ENCODE measurements at places on chromosomes 7 and 10.
A peak's percentile ranks its signal among the peaks of the same experiment; 100 is the strongest.

DNA sequence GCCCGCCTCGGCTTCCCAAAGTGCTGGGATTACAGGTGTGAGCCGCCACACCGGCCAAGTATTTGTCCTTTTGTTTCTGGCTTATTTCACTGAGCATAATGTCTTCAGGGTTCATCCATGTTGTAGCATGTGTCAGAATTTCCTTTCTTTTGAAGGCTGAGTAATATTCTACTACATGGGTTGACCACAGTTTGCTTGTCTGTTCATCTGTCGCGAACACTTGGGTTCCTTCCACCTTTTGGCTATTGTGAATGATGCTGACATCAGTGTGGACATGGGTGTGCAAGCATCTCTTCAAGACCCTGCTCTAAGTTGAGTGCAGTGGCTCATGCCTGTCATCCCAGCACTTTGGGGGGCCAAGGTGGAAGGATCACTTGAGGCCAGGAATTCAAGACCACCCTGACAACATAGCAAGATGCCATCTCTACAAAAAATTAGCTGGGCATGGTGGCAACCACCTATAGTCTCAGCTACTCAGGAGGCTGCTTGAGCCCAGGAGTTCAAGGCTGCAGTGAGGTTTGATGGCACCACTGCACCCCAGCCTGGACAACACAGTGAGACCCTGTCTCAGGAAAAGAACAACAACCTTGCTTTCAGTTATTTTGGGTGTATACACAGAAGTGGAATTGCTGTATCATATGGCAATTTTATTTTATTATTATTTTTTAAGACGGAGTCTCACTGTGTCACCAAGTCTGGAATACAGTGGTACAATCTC, 17.0 kb downstream of the CHST12 start:
- DNase-seq = peak; percentile 31

GRCh38 chr7:117332031-117332430, 9.2 kb upstream of the WNT2 start:
- DNase-seq = no peak

GRCh38 chr10:100934084-100934659, 21.4 kb downstream of the SLF2 start:
- peak; percentile 9 for DNase-seq

- DNase-seq = no peak
Measured at GRCh38 chr10:133306097-133306476, 2.6 kb downstream of the TUBGCP2 start.

DNA sequence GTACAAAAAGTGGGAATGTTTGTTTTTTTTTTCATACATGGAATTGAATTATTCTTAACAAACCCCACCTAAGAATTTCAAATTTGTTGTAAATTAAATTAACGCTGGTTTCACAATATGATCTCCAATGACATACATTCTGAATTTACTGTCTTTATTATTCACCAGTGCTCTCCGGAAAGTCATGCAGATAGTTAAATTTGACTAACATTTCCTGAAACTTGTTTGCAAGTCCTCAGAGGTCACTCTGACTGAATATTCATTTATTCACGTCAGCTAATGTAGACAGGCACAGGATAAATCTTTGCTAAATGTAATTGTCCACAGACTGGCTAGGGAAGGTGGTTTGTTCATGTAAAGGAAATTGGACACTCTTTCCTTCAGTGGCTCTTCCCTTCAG, 730.4 kb downstream of the PHTF2 start:
- DNase-seq = no peak

DNA sequence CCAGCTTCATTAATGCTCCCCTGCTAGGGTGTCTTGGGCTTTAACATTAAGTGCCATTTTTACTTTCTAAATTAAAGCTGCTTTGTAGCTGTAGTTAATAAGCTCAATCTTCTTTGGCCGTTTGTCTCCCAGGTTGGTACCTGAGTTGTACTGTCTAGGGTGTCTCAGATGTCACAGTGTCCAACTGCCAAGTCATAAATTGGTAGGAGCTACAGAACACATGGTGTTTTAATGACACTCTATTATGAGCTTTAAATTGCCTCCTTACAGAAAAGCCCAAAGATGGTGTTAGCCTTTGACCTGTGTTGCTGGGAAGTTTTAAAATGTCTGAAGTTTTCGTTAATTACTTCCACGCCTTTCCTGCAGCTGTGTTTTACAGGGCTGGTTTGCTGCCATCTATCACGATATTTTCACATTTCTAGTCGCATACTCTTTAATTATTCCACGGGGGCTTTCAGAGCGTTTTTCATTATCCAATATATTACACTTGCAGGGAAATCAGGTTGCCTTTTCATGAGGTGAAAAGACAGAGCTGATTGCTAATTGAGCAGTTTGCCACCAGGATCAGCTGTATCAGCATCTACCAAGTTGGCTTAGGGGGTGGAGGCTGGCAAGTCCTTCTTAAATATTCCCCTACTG, 247.8 kb upstream of the PLPP4 start:
- no peak for DNase-seq

GRCh38 chr10:60050366-60050765, 144.0 kb upstream of the CCDC6 start:
- DNase-seq = no peak

- no peak for DNase-seq
Measured at GRCh38 chr10:51524041-51524440, 175.4 kb downstream of the CSTF2T start.

GRCh38 chr7:124246262-124246863, 213.5 kb upstream of the TMEM229A start:
- no peak for DNase-seq

DNA sequence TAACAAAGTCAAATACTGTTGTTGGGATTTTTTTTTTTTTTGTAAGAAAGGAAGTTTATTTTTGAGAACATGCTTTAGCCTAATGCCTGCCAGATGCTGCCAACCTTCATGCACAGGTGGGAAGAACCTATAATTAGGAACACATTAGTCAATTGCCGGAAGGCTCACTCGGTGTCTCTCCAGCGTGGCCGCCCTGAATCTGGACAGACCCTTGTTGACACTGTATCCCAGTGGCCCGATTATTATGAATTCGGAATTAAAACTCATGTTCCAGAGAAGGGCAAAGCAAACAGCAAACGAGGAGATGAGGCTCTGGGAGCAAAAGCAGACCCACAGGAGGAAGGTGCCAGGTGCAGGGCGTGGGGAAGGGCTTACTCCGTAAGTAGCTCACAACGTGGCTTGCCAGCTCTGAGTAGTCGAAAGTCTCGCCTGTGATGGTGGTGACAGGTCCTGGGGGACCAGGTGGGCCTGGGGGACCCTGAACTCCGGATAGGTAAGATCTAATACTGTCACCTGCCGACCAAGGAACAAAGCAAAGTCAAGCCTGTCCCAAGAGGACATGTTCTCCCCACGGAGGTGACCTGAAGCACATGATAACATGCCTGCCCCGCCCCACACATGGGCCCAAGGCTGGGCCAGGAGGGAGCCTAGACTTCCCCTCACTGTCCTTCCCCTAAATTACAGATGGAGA, 48.3 kb downstream of the COL17A1 start:
- no peak for DNase-seq

- DNase-seq = no peak
Measured at GRCh38 chr7:91194841-91195240, 69.4 kb upstream of the FZD1 start.

GRCh38 chr7:23529262-23529859, 2.4 kb downstream of the TRA2A start:
- DNase-seq = no peak

DNA sequence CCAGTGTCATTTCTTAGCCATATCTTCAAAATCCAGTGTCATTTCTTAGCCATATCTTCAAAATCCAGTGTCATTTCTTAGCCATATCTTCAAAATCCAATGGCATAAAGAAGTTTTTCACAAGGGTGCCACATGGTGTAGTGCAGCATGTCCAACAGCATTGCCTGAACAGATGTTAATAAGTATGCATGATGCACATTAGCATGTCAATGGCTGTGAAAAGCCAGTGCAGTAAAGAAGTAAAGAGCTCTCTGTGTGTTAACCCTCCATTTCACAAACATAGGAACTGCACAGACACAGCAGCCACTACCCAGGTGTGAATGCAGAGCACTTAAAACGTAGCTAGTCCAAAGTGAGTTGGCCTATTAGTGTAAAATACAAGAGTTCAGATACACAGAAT, 89.8 kb downstream of the GNAI1 start:
- no peak for DNase-seq

DNA sequence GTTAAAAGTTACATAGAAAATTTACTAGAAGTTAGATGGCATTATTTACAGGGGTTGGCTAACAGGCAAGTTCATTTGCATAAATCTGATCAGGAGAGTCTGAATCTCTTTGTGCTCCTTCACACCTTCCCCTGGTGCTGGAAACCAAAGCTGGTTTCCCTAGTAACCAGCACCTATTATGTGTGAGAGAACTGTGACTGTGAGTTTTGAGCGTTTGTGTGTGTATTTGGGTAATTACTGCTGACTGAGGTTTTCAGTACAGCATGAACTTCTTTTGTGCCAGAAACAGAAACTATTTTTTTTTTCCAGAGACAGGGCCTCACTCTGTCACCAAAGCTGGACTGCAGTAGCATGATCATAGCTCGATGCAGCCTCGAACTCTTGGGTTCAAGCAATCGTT, 10.3 kb upstream of the IFIT1B start:
- peak; percentile 17 for DNase-seq

DNA sequence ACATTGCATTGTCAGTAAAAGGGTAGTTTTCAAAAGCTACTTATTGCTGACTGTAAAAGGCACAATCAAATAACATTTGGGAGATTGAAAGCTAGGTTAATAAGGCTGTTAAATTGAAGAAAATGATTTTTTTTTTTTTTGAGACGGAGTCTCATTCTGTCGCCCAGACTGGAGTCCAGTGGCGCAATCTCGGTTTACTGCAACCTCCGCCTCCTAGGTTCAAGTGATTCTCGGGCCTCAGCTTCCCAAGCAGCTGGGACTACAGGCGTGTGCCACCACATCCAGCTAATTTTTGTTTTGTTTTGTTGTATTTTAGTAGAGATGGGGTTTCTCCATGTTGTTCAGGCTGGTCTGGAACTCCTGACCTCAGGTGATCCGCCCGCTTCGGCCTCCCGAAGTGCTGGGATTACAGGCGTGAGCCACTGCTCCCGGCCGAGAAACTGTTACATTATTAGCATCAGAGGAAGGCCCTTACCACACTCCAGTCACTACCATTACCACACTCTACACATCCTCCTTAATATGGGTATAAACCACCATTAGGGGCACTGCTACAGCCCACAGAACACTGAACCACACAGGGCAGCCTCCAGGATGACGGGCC, 1.0 kb downstream of the CYP51A1 start:
- DNase-seq = no peak
